HFFc6 (cell line): ENCODE measurements at places on chromosomes 2 and 18. TPM values are rescaled to one million over a fixed set of nuclear protein-coding genes. Genes with fewer than 3 reads are reported as not detected.

Gene IL18R1
- total RNA-seq, result not detected in 3 replicates

GRCh38 chr2:234211797-234212196, 161.3 kb downstream of the SPP2 start:
- no peak for DNase-seq

GRCh38 chr18:29225351-29225750, 1048.4 kb upstream of the CDH2 start:
- no peak for DNase-seq

GRCh38 chr2:119251652-119252051, 28.0 kb downstream of the STEAP3 start:
- DNase-seq, result no peak
